CD8-positive, alpha-beta memory T cell (primary cell): ENCODE measurements at places on chromosomes 1 and 21. TPM values are rescaled to one million over a fixed set of nuclear protein-coding genes. Genes with fewer than 3 reads are reported as not detected.

The JMJD4 gene
- 25.8 TPM for total RNA-seq

The GNG4 gene
- total RNA-seq, result 5.6 TPM

The GPR25 gene
- 0.44 TPM for total RNA-seq

The TCP10L gene
- total RNA-seq, result not detected

The MROH7 gene
- total RNA-seq, result not detected

The FBLIM1 gene
- total RNA-seq, result not detected

The SYCP1 gene
- not detected for total RNA-seq

The TFF2 gene
- not detected for total RNA-seq

The APP gene
- 15.3 TPM for total RNA-seq

The PTAFR gene
- 0.59 TPM for total RNA-seq

The KCNT2 gene
- not detected for total RNA-seq

The CD46 gene
- total RNA-seq, result 102 TPM

The RIT1 gene
- total RNA-seq, result 16.9 TPM

The UBE2U gene
- total RNA-seq, result not detected

The ADAMTS1 gene
- not detected for total RNA-seq

The KRTAP13-2 gene
- not detected for total RNA-seq

The FALEC gene
- total RNA-seq, result not detected

The TRNP1 gene
- total RNA-seq, result 0.73 TPM

The KIF2C gene
- 40.4 TPM for total RNA-seq

The TGFB2 gene
- not detected for total RNA-seq

The CD34 gene
- total RNA-seq, result not detected

The CREB3L4 gene
- 10.1 TPM for total RNA-seq

The MATN1 gene
- 0.91 TPM for total RNA-seq

The YOD1 gene
- 10.6 TPM for total RNA-seq

The RGS8 gene
- total RNA-seq, result not detected

The L1TD1 gene
- not detected for total RNA-seq

The TMPRSS15 gene
- total RNA-seq, result not detected

The NBPF4 gene
- total RNA-seq, result 0.15 TPM

The DMRTB1 gene
- total RNA-seq, result not detected

The LCE3D gene
- total RNA-seq, result not detected

The APOBEC4 gene
- total RNA-seq, result not detected

The MIGA1 gene
- 10.2 TPM for total RNA-seq

The OLIG2 gene
- total RNA-seq, result not detected

The RSPO1 gene
- not detected for total RNA-seq

The TRMT1L gene
- total RNA-seq, result 25.5 TPM

The SLC9C2 gene
- not detected for total RNA-seq

The PLA2G2F gene
- not detected for total RNA-seq

The ARHGEF19 gene
- 7.8 TPM for total RNA-seq

The GCSAML gene
- 0.20 TPM for total RNA-seq

The CTTNBP2NL gene
- 2.3 TPM for total RNA-seq

The FMO1 gene
- not detected for total RNA-seq

The MORN1 gene
- 9.4 TPM for total RNA-seq

The THEMIS2 gene
- 12.4 TPM for total RNA-seq

The CCDC30 gene
- total RNA-seq, result 1.5 TPM

The HSD3B1 gene
- total RNA-seq, result not detected
